ENCODE measurements at places on chromosomes 4 and X.

- peak; percentile 61 for DNase-seq
Measured at GRCh38 chrX:153333821-153334653, at the start of gene ZNF275. Gene ZNF275 (plus strand): TSS chrX:153334153. CDS start chrX:153336680, 2,527 bp downstream.

DNA sequence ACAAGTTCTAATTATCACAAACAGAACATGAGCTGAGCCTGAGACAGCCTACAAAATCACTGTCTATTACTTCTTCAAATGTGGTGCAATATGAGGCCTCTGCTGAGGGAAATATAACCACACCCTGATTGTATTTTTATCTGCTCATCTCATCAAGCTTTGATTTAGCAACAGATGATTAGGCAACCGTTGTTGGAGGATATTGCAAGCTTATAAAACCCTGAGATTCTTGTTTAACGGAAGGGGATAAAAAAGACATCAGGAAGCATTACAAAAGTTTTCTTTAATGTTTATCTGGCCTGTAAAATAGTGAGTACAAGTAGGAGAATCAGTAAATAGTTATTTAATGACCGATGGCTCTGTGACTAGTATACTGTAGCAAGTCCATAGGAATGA is 108.5 kb downstream of the ZNF330 start:
- peak; percentile 82 for DNase-seq

GRCh38 chr4:92184566-92184965 is 119.2 kb upstream of the GRID2 start:
- no peak for DNase-seq

DNA sequence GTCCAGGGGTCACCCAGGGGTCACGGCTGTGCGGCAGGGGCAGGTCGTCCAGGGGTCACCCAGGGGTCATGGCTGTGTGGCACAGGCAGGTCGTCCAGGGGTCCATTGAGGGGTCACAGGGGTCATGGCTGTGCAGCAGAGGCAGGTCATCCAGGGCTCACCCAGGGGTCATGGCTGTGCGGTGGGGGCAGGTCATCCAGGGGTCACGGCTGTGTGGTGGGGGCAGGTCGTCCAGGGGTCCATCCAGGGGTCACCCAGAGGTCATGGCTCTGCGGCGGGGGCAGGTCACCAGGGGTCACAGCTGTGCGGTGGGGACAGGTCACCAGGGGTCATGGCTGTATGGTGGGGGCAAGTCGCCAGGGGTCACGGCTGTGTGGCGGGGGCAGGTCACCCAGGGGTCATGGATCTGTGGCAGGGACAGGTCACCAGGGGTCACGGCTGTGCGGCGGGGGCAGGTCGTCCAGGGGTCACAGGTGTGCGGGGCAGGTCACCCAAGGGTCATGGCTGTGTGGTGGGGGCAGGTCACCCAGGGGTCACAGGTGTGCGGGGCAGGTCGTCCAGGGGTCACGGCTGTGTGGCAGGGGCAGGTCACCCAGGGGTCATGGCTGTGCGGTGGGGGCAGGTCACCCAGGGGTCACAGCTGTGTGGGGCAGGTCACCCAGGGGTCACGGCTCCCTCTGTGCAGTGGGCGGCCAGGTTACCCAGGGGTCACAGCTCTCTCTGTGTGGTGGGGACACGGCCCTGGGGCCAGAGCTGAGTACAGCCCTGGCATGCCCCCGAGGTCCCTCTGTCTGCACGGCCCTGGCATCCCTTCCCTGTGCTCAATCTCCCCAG is 16.0 kb downstream of the ATP5ME start:
- no peak for DNase-seq

DNA sequence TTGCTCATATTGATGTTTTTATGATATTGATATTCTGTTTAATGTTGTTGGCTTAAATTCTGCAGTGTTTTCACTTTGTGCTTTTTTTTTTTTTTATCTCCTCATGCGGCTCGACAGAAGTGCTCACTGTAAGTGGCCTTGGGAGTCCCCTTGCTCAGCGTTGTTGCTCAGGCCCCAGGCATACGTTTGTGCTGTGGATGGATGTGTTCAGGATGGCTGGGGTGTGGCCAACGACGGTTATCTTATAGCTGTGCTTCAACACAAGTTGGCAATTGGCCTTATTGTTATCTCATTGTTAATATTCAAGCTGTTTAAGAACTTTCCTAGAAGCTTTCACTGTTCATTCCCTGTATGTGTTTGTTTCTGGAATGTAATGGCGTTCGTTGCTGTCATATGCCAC is 36.4 kb upstream of the CLCN4 start:
- DNase-seq, result no peak

DNA sequence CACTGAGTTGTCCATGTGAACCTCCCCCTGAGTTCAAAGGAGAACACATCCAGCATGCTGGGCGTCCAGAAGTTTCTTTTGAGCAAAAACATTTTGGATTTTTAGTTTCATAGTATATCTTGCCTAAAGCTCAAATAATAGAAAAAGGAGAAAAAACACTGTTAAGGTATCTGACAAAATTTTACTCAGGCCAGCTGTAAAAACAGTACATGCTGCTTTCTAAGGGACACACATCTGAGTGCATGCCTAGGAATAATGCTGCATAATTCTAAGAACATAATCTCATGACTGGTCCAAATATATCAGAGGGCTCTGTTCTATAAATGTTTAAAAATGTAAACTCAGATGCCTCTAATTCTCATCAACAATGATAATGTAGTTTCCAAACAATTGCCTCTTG is 561.3 kb upstream of the INTU start:
- no peak for DNase-seq
